Endodermal cell (in vitro differentiated cells): ENCODE measurements at places on chromosomes 7 and 10.

- no peak for DNase-seq
Measured at GRCh38 chr10:44289125-44289524, 95.8 kb downstream of the CXCL12 start.

DNA sequence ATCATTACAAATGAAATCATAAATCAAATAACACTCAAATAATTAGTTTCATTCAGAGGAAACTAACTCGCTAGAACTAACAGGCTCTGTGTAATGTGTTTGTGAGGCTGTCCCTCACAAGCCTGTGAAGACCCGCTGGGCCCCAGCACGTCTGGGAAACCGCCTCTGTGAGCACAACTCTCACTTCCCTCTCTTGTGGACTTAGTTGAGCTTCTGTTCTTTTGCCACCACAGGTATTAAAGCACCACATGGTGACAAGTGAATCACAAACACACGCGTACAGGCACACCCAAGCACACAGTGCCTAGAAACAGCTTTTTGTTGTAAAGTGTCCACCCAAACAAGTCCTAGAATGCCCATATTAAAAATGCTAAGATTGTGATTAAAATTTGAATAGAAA, 51.0 kb downstream of the ZNF777 start:
- DNase-seq: no peak

DNA sequence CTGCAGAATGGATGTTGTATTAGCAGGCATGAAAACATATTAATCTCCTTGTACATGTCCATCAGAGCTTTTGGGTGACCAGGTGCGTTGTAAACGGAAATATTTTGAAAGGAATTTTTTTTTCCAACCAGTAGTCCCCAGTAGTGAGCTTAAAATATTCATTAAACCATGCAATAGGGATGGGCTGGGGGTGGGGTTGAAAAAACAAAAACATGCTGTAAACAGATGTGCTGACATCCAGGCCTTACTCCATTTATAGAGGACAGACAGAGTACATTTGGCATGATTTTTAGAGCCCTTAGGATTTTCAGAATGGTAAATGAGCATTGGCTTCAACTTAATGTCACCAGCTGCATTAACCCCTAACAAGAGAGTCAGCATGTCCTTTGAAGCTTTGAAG, 50.2 kb downstream of the PTPN12 start:
- no peak for DNase-seq

DNA sequence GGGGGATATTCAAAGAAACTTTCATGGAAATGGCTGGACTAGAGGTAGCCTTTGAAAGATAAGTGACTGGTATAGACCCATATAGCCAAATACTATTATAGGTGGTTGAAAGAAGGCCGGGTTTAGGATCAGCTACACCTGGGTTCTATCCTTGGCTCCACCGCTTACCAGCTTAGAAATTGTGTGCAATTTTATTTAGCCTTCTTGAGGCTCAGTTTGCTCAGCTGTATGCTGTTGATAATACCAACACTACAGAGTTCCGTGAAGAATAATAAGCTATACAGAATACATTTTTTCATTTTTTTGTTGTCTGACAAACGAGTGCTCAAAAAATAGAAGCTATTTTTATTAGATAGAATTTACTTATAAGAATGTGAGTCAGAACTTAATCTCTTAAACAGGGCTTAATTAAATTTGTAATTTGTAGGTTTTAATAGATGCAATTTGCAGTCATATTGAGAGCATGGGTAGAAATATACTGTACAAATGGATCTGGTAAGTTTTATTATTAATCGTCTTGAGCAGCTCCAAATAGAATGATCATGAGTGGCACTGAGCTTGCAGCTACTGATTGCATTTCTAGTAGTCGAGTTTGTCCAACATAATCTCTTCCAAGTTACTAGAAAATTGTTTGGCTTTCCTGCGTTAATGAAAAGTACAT, 164.3 kb upstream of the PHYHIPL start:
- DNase-seq: no peak

GRCh38 chr7:50657912-50658311, 92.7 kb upstream of the DDC start:
- DNase-seq: peak; percentile 10

GRCh38 chr7:18059171-18059570, 31.5 kb upstream of the PRPS1L1 start:
- DNase-seq: no peak

- no peak for DNase-seq
Measured at GRCh38 chr7:1981201-1981877, 251.4 kb downstream of the MAD1L1 start.
